A549 (cell line): ENCODE measurements at places on chromosomes 4 and X. TPM values are rescaled to one million over a fixed set of nuclear protein-coding genes. Genes with fewer than 3 reads are reported as not detected.

GRCh38 chr4:128424527-128425497 lies 137.2 kb upstream of the PGRMC2 start:
- no peak for DNase-seq

GRCh38 chr4:74330295-74330750 lies 22.1 kb downstream of the EPGN start:
- no peak for DNase-seq

GRCh38 chrX:102934624-102935023 lies 2.4 kb upstream of the RAB40AL start:
- peak; percentile 3 for DNase-seq

DNA sequence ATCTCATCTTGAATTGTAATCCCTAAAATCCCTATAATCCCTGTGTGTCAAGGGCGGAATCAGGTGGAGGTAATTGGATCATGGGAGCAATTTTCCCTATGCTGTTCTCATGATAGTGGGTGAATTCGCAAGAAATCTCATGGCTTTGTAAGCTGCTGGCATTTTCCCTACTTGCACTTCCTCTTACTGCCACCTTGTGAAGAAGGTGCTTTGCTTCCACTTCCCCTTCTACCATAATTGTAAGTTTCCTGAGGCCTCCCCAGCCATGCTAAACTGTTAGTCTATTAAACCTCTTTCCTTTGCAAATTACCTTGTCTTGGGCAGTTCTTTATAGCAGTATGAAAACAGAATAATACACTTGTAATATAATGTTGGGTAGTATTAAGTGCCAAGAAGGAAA lies 1087.4 kb upstream of the SLIT2 start:
- DNase-seq: no peak

- DNase-seq: peak; percentile 32
These were observed 27.2 kb downstream of the HTR2C start for GRCh38 chrX:114611018-114611619.

DNA sequence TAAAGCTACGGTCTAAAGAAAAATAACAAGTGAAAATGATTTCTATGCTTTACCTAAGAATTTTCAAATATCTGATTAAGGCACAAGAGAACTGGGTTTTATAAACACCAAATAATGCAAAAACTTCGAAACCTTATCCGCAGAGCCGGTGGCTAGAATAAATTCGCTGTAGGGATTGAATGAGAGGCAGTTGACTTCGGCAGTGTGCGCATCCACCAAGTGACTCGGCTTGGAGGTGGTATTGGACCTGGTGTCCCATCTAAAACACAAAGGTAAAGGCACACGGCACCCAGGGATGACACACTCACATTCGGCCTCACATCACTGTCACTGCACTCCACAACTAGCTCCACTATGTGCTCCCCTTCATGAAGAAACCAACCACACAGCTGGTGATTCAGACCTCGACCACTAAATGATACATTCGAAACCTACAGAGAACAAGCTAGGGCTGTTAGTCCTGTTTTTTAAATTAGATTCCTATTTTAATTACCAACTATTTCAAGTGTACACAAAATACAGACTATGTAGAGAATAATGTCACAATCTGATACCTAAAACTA lies 17.5 kb downstream of the RBBP7 start:
- DNase-seq: no peak

DNA sequence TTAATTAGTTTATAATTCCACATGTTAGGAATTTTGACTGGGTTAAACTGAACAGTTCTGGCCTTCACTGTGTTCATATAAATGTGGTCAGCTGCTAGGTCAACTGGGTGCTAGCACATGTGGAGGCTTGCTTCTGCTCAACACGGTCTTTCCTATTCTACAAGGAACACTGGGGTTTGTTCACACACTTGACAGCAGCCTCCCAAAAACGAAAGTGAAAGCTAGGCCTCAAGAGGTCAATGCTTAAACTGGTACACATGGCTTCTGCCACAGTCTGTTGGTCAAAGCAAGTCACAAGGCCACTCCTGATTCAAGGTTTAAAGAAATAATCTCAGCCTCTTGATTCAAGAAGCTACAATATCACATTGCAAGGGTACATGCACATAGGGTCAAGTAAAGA lies 126.5 kb downstream of the QDPR start:
- no peak for DNase-seq

- DNase-seq: no peak
These were observed 135.1 kb upstream of the GEMIN8 start for GRCh38 chrX:14164828-14165227.

DNA sequence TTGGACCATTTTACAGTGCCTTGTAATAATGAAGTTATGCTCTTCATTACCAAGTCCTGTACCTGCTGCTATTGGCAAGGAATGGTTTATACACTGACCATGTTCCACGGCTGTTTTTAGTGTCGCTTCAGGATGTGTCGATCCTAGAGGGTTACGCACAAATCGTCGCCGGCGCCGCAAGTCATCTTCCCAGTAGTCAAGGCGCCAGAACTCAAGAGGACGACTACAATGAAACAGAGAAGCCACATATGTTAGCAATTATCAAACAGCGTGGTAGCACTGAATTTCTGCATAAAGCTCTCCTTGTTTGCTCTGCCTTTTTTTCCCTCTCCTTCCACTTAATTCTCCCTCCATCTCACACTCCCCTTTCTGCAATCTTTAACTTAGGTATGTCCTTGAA lies 17.0 kb downstream of the MAB21L2 start:
- no peak for DNase-seq

DNA sequence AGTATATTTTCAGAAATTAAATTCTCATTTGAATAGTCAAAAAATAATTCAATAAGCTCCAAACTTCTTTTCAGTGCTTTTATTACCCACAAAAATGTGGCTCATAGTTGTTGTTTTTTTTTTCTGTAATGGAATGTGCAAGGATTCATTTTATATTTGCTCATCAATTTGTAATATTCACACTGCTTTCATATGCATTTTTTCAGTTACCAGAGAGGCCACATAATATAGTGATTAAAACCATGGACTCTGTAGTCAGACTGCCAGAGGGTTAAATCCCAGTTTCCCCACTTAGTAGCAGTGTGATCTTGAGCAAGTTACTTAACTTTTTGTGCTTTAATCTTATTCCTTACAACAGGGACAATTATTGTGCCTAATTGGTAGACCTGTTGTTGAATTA lies 64.5 kb downstream of the FAM9B start:
- no peak for DNase-seq

- DNase-seq: no peak
These were observed 4.6 kb downstream of the LOC101059915 start for GRCh38 chrX:71671938-71672337.

GRCh38 chr4:121339307-121339706 lies 41.5 kb downstream of the QRFPR start:
- DNase-seq: no peak

DNA sequence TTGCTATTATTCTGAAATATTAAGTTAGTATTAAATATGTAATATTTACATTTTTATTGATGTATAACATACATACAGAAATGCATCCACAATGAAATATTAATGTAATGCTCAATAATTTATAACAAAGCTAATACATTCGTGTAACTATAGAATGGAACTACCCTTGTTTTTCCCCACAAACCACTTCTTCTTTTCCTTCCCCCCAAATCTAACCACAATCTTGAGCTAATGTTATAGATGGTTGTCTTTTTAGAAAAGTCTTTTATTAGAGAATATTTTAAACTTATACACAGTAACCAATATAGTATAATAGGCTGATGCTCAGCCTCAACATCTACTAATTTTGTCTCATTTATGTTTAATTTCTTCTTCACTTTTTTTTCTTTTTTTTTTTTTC lies 4.5 kb upstream of the ZNF732 start:
- no peak for DNase-seq

GRCh38 chrX:26871967-26872366 lies 591.2 kb downstream of the PPP4R3C start:
- DNase-seq: no peak

DNA sequence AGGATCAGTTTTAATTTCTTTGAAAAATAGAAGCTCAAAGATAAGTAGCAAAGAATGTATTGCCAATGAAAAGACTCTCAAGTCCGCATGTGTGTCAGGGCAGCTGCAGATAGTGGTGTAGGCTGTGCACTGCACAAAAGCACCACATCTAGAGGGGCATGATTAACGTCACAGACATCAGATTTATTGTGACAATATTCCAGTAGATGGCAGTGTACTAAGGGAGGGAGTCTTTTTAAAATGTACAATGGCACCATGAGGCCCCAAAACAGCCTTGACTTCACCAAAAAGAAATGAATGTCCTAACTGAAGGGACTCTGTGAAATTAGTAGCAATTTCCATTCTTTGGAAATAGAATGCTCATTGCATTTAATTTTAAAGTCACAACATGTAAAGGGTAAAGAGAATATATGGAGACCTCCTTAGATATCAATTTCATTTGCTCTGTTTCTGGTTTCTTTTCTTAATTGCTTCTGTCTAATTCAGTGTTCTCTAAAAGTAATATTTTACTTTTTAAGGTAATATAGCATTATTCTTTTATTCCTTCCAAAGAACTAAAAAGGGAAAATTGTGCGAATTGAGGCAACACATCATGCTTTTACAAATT lies 98.4 kb downstream of the ZNF827 start:
- peak; percentile 53 for DNase-seq

DNA sequence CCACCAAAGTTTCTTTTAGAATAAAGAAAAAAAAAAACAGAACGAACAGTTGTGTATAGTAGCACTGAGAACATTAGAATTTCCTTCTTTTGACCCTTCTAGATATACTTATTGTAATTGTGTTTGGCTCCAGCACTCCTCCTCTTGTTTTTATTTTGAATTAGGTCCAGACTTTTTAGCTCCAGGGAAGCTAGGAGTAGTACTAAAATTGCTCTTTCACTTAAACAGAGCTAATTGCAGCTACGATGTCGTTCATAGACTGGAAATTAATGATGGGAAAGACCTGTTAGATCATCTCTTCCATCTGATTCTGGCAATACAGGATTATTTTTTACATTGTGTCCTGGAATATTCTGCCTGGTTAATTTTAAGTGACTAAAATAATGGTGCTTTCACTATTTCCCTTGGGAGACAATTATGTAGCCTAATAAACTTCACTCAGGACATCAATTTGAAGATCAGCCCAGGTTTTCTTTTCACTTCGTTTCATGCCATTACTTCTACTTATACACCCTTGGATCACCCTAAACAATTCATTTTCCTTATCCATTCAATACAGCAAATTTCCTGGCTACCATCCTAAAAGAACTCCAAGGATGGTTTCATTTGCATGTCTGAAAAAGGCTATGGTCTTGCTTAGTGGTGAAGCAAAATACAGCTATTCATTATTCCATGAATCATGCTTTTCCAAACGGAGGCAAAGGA lies 480.8 kb upstream of the TECRL start:
- no peak for DNase-seq

DNA sequence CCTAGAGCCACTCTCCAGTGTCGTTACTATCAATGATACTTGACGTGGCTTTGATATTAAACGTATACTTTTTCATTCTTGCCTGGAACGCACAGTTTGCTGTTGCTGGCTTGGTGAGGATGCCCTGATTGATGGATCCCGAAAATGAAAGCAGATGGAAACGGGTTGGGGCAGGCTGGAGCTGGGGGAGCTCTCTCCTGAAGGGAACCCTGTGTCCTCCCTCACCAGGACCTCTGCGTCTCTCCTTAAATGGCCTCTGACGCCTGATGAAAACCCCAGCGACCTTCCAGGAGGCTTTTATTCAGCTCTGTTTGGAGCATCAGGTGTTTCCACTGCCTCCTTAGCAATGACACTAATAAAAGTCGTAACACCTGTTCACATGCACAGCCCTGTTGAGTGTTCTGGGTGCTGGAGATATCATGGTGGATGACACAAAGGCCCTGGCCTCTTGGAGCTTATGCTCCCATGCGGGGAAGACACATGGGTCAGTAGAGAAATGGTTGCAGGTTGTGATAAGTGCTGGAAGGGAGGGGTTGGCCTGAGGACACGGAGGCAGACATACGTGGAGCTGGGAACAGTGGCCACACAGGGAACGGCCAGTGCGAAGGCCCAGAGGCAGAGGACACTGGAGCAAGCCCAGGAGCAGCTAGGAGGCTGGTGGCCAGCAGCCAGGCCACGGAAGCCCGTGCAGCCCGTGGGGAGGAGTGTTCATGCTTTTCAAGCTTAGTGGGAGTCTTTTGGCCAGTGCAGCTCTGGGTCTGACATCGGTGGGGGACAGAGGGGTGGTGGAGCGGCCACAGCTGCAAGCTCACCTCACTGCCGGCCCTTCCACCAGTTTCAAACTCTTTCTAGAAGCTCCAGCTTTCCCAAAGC lies 7.5 kb downstream of the MSANTD1 start:
- no peak for DNase-seq

GRCh38 chr4:75566911-75567310 lies 11.0 kb downstream of the ODAPH start:
- DNase-seq: no peak

GRCh38 chr4:132992686-132993085 lies 156.4 kb upstream of the PCDH10 start:
- DNase-seq: no peak

DNA sequence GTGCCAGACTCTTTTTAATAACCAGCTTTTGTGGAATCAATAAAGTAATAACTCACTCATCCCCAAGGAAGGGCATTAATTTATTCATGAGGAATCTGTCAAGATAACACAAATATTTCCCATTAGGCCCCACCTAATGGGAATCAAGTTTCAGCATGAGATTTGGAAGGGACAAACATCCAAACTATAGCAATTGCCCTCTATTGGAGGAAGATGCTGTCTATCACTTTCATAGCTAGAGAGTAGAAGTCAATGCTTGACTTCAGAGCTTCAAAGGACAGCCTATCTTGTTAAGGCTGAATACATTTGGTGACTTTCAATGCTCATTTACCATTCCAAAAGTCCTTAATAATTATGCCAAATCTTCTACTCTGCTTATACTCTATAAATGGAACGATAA lies 84.9 kb upstream of the ATOH1 start:
- no peak for DNase-seq

- no peak for DNase-seq
These were observed 357.4 kb downstream of the STIM2 start for GRCh38 chr4:27218013-27218412.

DNA sequence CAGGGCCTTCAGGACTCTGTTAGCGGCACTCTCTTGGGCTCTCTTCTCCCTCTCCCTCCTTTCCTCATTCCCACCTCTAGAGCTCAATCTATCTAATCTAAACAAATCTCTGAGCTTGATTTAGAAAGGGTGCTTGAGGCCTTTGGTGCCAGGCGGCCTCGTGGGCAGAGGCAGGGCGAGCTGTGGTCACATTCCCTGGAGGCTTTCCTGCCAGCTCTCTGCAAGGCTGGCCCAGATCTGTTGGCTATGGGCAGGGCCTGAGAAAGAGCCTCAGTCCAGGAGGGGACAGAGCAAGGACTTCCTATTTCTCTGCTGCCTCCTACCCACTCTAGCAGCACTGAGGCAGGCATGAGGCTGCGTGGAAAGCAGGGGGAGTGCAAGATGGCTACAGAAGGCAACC lies 38.6 kb downstream of the PJA1 start:
- no peak for DNase-seq

The CLTRN gene
- 0.46 to 0.84 TPM (median 0.76 TPM) in 3 replicates for polyA plus RNA-seq

The LGI2 gene
- polyA plus RNA-seq: 0.05 to 0.16 TPM (median 0.07 TPM) in 3 replicates

The EPHA5 gene
- polyA plus RNA-seq: 0.81 to 0.96 TPM (median 0.91 TPM) in 3 replicates

The MEPE gene
- not detected in 3 replicates for polyA plus RNA-seq

The RNF150 gene
- polyA plus RNA-seq: 0.21 to 0.35 TPM (median 0.25 TPM) in 3 replicates

The NPY1R gene
- polyA plus RNA-seq: 0.03 to 0.14 TPM (median 0.13 TPM) in 3 replicates

The GAGE12C gene
- not detected in 3 replicates for polyA plus RNA-seq

The SPANXD gene
- polyA plus RNA-seq: 0.24 to 0.37 TPM in 2 of 3 replicates, not detected in the other

The TRPC3 gene
- 0.03 TPM in 1 of 3 replicates, not detected in the others for polyA plus RNA-seq

The BLOC1S4 gene
- polyA plus RNA-seq: 11.4 to 13.9 TPM (median 12.6 TPM) in 3 replicates
